Fibroblast of upper back skin (primary cell): ENCODE measurements at places on chromosomes 11 and 22.

- no peak for DNase-seq
Observed at GRCh38 chr22:43819931-43820640, 8.0 kb upstream of the EFCAB6 start.

DNA sequence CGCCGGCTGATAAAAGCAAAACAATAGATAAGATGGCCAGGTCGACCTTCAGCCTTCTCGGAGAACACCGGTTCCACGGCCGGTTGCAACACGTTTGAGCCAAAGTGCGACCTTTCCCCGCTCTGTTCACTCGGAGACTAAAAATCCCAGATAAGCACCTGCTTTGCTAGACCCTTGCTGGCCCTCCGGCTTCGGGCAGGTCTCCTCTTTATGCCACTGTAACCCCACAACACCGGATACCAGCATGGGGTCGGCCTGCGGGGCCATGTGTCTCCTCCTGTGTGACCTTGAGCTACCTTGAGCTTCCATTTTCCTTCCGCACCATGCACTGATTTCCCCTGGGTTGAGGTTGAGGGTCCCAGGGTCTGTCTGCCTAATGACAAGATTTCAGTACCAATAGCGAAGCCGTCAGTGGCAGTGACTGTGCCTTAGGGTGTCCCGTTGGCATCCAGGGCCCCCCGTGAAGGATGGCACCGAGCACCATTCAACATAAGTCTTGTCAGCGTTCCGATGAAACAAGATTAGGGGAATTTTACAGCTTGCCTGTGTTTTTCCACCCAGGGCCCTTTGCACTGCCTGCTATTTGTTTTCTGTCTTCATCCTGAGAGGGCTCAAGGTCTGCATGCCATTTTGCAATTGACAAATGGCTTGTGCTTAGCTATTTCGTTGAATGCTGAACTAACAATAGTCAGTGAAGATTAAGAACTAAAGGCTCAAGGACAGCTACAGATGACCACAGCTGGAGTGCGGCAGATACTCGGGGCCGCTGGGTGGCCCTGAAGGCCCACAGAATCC is 118.6 kb downstream of the KCNQ1 start:
- DNase-seq, result no peak

- DNase-seq, result peak; percentile 31
Observed at GRCh38 chr11:48013269-48013901, 33.0 kb downstream of the PTPRJ start.

GRCh38 chr11:117601006-117601708 is 195.9 kb downstream of the DSCAML1 start:
- DNase-seq, result no peak

GRCh38 chr22:27197618-27198017 is 540.2 kb downstream of the MIAT start:
- DNase-seq, result no peak

- no peak for DNase-seq
Observed at GRCh38 chr22:19745155-19746101, 15.2 kb upstream of the TBX1 start.

DNA sequence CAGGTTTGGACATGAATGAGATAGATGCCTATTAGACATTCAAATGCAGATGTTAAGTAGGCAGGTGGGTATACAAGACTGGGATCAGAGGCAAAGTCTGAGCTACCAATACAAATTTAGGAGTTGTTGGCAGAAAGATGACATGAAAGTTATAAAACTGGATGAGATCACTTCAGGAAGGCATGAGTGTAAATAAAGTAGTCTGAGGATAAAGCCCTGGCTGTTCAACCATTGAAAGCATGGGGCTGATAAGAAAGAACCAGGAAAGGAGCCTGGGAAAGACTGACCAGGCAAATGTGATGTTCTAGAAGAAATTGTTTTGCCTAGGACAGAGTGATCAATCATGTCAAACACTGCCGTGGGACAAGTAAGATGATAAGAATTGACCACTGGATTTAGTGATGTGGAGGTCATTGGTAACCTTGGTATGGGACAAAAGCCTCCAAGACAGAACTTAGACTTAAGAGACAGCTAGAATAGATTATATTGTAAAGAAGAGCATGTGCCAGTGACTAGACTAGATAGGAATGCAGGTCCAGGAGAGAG is 98.5 kb downstream of the EHF start:
- no peak for DNase-seq

DNA sequence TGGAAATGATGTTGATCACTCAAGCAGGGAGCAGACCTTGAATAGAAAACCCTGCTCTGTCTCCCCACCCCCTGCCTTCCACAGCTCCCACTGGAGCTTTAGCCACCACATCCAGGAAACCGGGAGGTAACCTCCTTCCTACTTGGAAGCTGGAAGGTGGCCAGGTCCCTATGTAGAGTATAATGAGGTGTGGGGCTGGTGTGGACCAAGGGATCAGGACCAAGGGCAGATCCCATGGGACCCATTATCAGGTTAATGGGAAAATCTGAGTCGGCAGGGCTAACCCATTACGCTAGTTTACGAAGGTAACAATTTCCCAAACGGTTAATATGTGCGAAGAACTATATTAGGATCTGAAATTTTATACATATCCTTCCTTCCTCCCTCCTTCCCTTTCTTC is 321.9 kb downstream of the MIAT start:
- DNase-seq, result peak; percentile 36

DNA sequence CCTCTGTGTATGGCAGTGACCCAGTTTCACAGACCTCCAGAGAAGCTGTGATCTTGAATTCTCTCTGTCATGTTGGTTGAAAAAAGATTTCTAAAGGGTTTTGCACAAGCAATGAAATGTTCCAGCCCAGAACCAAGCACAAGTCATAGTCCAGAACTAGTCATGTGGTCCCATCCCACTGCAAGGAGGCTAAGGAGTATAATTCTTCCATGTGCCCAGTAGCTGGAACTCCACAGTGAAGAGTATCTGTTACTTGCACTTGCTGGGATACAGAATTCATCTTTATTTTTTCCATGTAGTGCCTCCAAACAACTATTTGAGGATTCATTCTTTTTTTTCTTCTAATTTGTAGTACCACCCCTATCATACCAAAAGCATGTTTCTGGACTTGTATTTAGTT is 9.9 kb upstream of the MMP8 start:
- no peak for DNase-seq

GRCh38 chr11:364991-365725 is 4.1 kb upstream of the B4GALNT4 start:
- no peak for DNase-seq

- DNase-seq, result no peak
Observed at GRCh38 chr22:47390026-47390970, 627.8 kb downstream of the TBC1D22A start.

GRCh38 chr11:110587972-110588371 is 124.3 kb downstream of the ARHGAP20 start:
- no peak for DNase-seq

- peak; percentile 15 for DNase-seq
Observed at GRCh38 chr11:108112057-108112456, 9.3 kb upstream of the ACAT1 start.

DNA sequence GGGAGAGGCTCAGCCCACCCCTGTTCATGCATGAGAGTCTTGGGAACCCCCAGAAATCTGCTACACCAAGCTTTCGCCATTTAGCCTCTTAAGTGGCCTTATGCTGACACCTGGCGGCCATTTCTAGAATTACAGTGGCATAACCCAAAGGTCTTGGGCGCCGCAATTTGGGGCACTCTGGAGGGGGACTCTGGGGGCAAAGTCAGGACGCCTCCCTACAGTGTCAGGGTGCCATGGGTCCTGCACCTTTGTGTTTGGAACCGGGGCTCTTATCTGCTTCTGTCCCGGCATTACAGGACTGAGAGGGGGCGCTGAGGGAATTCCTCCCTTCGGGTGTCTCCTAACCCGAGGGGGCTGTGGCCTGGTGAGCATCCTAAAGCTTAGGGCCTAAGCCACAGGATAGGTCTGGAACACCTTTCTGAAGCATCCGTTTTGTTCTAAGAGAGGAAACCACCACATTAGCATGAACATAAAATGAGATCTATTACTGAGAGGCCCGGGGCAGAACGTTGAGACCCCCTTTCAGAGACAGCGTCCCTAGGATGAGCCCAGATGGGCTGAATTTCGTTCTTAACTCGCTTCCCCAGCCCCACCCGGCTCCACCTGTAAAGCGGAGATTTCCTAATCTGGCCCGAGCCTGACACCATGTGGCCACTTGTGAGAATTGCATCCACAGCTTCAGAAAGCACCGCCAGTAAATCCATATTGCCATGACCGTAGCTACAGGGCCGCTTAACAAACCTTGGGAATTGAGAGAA is 9.3 kb downstream of the INS start:
- peak; percentile 61 for DNase-seq

- DNase-seq, result no peak
Observed at GRCh38 chr11:93756748-93757147, 15.3 kb downstream of the C11orf54 start.

DNA sequence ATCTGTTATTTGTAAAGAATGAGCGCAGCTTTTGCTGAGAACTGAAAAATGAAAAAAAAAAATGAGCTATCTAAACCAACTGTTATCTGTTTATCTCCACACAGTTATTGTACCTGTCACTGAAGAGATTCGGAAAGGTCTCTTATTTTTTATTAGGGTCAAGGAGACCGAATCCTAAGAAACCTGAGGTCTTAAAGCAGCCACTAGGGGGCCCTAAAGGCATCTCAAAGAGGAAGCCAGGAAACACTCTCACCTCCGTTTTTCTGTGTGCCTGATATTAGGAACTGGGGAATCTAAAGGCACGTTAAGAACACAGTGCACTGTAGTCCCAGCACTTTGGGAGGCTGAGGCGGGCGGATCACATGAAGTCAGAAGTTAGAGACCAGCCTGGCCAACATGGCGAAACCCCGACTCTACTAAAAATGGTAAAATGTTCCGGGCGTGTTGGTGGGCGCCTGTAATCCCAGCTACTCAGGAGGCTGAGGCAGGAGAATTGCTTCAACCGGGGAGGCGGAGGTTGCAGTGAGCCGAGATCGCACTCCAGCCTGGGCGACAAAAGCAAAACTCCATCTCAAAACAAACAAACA is 3.5 kb upstream of the LARGE1 start:
- peak; percentile 70 for DNase-seq

DNA sequence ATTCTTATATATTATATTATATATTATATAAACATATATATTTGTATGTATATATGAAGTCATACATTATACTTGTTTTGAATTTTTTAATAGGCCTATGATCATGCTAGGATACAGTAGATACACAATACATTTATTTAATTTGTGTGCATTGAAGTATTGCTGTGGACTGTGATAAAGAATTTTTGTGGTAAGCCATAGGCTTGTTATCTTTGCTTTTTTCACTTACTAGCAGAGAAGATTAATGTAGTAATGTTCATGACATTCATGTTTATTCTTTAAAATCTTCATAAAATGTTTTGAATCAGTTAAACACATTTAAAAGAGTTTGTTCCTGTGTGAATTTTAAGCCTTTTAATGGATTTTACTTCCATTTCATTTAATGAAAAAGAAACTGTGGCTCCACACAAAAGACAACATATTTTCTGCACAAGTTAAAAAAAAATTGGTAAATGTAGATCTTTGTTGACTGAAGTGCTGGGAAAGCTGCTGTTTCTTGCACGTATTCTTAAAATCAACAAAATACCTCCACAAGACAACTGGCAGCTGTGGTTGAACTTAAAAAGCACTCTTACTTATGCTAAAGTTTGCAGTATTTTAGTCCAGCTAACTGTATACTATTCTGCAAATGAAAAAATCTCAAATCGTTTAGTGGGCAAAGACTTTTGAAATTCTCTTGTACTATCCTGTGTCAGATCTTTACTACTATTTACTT is 156.2 kb downstream of the TMEM135 start:
- no peak for DNase-seq

- no peak for DNase-seq
Observed at GRCh38 chr11:72422414-72422813, 11.9 kb downstream of the CLPB start.

DNA sequence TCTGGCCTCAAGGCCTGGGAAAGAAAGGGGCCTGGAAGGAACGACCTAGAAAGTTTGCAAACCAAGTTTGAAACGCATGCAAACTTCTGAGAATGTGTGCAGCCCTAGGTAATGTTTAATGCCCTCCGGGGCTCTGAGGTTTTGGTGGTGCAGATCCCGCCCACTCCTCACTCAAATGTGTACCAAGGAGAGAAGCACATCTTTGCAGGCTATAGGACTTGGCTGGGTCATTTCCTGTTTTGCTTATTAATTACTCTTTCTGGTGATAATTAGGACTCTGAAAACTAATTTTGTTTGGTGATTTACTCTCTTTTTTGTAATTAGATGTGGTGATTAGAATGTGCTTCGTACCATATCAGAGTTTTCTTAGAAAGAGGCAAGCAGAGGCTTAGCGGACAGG is 625.9 kb upstream of the CADM1 start:
- DNase-seq, result no peak

DNA sequence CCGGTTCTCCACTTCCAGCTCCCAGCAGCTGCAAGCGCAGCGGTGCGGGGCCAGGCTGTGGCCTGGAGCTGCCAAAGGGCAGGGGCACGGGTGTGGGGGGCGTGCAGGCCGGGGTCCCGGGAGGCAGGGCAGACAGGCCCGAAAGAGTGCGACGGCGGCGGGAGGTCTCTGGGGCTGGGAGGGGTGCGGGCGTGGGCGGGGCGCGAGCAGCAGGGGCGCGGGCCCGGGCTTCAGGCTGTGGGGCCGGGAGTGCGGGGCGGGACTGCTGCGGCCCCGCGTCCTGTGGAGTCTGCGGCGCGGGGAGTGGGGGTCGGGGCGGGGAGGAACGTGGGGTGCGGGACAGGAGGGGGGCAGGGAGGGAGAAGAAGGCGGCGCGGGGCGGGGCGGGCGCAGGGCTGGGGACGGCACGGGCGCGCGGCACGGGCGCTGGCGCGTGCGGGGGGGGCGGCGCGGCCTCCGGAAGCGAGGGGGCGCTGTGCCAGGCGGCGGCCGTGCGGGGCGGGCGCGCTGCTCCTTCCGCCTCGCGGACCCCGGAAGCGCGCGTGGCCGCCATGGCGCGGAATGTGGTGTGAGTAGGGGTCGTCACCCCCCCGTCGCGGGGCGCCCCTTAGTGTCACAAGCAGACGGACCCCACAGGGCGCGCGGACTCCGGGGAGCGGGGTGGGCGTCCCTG is at the start of gene MRPL23:
TSS of gene MRPL23 (plus strand) at position 521 of the 673 bp plus-strand sequence. CDS start at position 552, 31 bp downstream.
- no peak for DNase-seq

DNA sequence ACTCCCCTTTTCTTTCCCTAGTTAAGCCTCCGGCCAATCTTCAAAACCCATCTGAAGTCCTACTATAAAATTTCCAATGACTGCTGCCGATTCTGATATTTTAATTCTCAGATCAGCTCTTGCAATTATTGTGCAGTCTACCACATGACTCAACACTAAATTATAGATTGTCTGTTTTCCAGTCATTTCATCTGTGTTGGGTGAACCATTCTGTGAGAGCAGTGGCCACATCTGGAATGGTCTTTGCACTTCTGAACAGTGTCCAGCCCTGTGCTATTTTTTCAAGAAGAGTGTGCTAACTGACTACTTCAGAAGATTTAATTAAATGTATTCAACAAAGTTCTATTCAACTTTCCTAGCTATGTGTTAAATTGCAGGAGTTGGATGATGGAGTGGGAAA is 47.2 kb upstream of the MMP7 start:
- no peak for DNase-seq

DNA sequence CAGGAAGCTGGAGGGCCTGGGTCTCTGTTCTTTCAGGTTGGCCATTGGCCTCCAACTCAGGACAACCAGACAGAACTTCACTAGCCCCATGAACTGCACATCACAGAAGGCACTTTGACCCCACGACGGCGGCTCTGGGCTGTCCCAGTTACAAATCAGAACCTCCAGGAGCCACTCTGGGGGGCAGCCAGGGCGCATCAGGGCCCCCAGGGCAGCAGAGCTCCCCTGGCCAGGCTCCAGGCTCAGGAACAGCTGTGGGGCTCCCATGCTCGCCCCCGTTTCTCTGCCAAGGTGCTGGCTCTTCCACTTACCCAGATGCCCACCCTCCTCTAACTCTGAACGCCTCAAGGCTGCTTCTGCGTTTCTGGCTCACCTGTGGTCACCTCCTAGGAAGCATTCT is 25.5 kb downstream of the TOLLIP start:
- no peak for DNase-seq
